ENCODE measurements at places on chromosomes 1 and 21. TPM values are rescaled to one million over a fixed set of nuclear protein-coding genes. Genes with fewer than 3 reads are reported as not detected.

GRCh38 chr1:40977716-40978115, 1.8 kb upstream of the CTPS1 start:
- no peaks in the 10 kb centered on the region for H3K27me3 ChIP-seq
- no peaks in the 10 kb centered on the region for H3K36me3 ChIP-seq
- H3K4me3 ChIP-seq: no peak overlapping the region
- peaks cover 24% of the 10 kb centered on the region for H3K4me1 ChIP-seq
- DNase-seq: no peak

DNA sequence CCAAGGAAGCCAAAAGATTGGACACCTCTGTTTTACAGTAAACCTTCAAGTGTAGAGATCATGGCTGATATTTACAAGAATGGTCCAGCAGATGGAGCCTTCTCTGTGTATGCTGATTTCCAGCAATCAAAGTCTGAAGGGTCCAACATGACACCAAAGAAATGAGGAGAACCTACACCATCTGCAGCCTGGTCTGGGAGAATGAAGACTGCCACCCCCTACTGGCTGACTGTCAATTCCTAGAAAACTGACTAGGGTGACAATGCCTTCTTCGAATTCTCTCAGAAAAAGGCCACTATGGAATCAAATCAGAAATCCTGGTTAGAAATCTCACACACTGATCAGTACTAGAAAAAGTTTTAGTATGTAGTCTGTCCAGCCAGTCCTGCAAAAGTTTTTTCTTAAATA, 83.3 kb downstream of the CDC42BPA start:
- H3K27me3 ChIP-seq: no peaks in the 10 kb centered on the region
- no peaks in the 10 kb centered on the region for H3K36me3 ChIP-seq
- DNase-seq: peak; percentile 61
- no peaks in the 10 kb centered on the region for H3K4me1 ChIP-seq
- no peak overlapping the region for H3K27ac ChIP-seq
- H3K4me3 ChIP-seq: no peak overlapping the region

Gene IL19
- total RNA-seq: 0.28 TPM

Gene LAMC2
- total RNA-seq: 73.5 TPM

DNA sequence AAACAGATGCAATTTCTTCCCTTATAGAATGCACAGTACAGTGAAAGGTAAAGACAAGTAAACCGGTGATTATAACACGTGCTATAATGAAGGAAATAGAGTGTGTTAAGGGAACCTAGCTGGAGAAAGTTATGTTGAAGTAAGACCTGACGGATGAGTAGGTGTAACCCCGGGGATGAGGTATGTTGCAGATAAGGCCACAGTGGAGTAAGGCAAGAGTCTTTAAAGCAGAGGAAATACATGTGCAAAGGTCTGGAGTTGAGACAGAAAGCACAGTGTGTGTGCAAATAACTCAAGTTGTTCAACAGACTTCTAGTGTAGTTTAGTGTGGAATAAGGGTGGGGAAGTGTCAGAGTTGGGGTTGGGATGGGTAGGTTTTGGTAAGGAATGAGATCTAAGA, 2.9 kb downstream of the DBT start:
- H3K4me3 ChIP-seq: no peak overlapping the region
- H3K4me1 ChIP-seq: peaks cover 7% of the 10 kb centered on the region
- DNase-seq: no peak
- no peak overlapping the region for H3K27ac ChIP-seq

Gene ALPL
- total RNA-seq: 2.2 TPM

Gene IL22RA1
- 4.7 TPM for total RNA-seq

Gene LDLRAD2
- 0.10 TPM for total RNA-seq

Data from hepatocyte (in vitro differentiated cells).